ENCODE measurements at places on chromosomes 3 and 15.

DNA sequence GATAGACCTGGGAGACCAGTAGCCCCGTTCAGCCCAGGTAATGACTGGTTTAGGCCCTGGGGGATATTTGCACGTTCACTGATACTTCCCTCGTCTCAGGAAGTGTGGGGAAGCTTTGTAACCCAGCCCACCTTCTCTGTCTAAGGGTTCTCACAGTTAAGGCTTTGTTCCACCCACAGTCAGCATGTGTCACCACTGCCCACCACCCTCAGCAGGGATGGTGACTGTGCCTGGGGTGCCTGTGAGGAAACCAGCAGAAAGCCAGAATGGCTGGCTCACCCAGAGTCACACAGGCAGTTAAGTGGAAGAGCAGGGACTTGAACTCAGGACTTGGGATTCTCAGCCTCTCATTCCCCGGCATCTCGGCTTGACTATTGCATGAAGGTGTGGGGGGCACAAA is 5.2 kb downstream of the KBTBD13 start:
- no peak for DNase-seq

- no peak for DNase-seq
Observed at GRCh38 chr3:53129344-53129743, 891 bp downstream of the RFT1 start.

GRCh38 chr3:42165211-42165610 is 74.1 kb downstream of the TRAK1 start:
- no peak for DNase-seq

GRCh38 chr3:126389794-126390146 is 4.9 kb upstream of the CFAP100 start:
- DNase-seq: no peak

GRCh38 chr3:126659915-126660886 is 5.3 kb upstream of the TXNRD3 start:
- no peak for DNase-seq

DNA sequence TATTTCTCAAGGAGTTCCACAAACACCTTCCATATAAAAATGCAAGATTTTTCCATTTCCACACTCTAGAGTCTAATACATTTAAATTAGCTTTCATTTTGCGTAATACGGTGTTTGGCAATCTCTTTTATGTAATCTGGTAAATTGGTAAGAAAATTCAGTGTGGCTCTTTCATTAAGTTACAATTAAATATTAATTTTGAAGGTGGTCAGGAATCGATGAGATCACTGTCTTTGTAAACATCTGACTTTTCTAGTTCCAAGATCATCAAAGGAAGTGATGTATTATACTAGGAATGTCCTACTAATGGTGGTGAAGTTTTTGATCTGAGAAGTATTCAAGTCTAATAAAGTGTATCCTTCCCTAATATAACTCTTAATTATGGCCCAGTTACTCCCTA is 1.1 kb upstream of the UTS2B start:
- no peak for DNase-seq

- no peak for DNase-seq
Observed at GRCh38 chr3:23402728-23403492, 199.8 kb downstream of the UBE2E2 start.

DNA sequence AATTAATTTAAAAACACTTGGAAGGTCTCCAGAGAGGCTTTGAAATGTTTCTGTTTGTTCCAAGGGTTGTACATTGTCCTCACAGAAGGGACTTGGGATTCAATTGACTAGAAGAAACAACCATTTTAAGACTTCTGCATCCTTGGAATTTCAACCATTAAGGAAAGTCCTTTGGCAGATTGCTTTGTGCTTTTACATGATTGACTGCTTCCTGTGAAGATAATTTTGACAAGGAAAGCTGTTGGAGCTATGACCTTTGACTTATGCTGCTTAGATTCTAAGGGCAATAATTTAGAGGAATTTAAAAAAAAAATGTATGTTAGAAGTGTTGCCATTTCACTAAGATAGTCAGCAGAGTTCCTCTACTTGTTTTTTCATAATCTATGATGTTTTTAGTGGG is 483.9 kb upstream of the TBL1XR1 start:
- no peak for DNase-seq

GRCh38 chr15:77568973-77569728 is 63.6 kb downstream of the LINGO1 start:
- DNase-seq: no peak

DNA sequence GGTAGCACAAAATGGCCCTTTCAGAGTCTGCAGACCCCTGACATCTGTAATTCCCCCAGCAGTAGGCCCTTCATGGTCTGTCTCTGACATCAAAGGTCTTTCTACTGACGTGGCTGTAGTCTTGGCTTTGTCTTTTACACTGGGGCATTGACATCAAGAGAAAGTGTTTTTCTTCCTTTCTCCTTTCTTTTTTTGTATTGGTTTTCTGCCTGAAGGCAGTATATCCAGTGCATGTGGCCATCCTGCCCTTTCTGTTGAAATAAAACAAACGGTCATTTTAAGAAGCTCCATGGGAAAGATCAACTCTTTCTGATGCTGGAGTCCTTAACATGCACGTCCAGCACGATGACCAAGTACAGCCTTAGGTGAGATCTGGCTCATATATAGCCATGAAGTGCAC is 106.8 kb upstream of the SAMMSON start:
- no peak for DNase-seq

DNA sequence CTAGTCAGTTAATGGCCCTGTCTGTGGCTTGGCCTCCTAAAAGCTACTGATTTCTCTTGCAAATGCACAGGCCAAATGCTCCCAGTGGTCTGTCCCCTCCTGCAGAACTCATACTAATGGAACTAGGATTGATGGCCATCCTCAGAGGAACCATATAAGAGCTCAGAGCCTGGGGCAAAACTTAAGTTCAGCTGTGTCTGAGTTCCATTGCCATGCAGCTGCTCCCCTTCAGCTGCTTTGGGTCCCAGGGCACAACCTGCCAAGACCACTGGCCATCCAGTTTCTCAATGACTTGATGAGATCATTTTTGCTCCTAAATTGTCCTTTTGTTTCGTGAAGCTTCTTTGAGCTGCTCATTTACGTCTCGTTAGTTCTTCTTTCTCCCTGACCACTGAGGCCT is 529.5 kb upstream of the TBL1XR1 start:
- no peak for DNase-seq

GRCh38 chr3:120144267-120144666 is 50.0 kb upstream of the GSK3B start:
- no peak for DNase-seq

DNA sequence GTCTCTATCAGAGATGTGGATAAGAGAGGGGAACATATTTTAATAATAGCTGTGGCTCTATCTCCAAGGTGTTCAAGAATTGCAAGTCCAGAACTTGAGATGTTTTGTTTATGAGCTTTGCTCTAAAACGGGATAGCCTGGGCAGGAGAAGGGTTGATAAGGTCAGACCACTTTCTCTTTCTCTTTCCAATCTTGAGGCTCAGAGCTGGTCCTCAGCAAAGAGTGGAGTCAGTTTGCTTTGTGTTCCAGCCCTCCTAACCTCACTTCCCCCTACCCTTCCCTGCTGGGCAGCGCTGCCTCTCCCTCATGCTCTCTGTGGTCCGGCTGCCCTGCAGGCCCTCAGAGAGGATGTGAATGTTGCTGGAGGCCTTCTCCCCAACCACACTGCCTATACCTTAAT is 13.8 kb downstream of the KLHL6 start:
- DNase-seq: no peak

GRCh38 chr15:32881528-32881927 is 163.7 kb downstream of the GREM1 start:
- DNase-seq: no peak

GRCh38 chr3:133464573-133464972 is 64.7 kb downstream of the BFSP2 start:
- DNase-seq: no peak

DNA sequence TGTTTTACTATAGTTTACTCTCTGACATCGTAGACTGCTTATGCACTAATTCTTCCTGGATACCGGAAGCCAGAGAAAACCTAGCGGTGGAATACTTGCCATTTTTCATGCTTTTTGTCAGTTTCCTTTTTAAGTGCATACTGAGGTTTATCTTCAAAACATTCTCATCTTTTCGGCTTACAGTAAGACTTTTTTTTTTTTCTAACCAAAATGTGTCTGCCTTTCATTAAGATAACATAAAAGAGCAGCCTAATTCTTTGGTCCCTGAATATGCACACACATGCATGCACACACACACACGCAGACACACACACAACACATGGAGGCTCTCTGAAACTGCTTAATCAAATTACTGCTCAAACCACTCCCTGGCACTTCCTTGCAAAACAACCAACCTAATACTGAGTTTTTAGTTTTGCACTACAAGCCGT is 1.3 kb downstream of the ZNF445 start:
- no peak for DNase-seq

DNA sequence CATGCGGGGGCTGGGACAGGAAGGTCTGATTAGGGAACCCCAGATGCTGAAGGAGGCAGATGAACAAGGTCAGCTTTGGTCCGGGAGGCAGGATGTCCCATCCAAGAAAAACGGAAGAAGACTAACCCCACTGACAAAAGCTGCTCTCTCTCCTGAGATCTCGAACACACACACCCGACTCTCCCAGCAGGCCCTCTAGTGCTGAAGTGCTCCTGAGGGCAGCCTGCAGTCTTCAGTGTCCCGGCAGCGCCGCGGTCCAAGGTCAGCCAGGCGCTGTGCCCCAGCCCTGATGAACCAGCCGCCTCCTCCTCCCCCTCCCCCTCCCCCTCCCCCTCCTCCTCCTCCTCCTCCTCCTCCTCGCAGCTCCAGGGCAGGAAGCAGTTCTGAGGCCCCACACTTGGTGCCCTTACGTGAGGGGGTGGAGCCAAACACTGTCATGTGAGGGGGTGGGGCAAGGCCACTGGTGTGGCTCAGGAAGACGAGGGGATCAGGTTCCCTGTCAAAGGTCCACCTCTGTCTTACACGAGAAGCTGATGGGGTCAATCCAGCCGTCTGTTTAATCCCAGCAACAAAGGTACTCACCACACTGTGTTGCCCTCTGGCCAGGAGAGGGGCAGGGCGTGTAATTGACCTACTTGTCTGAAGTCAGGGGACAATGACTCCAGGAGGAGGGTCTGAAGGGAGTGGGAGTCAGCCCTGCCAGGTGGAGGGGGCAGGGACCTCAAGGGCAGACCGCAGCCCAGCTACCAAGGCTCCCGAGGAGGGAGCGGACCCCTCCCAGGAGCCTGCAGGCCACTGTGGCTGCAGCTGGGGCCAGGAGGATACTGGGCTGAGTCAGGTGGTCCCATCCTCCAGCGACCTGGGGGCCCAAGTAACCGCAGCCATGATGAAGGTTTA is 34.3 kb downstream of the PRR23E start:
- no peak for DNase-seq

DNA sequence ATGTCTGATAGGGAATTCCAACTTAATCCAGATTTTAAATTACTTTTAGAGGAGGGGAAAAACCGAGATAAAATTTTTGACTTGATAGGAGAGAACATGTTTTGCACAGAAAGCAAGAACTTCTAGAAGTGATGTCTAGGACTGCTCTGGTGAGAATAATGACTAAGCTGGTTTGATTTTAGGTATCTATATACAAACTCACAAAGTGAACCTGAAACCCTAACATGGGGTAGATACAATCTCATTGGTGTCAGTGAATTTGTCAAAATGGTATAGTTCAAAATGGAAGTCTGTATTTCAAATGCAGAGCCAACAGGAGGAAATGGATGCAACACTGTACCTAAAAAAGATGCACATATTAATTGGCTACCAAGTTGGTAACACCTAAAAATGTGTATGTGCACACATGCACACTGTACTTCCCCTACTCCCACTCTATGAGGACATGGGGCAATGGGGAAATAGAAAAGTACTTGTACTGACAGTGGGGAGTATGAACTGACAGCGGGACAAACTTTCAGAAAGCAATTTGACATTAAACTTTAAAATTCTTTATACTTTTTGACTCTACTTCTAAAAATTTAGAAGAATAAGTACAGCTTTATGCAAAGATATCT is 53.0 kb downstream of the NR1I2 start:
- DNase-seq: no peak

- DNase-seq: no peak
Observed at GRCh38 chr15:57570994-57571393, 20.7 kb upstream of the MYZAP start.

GRCh38 chr3:38500688-38501417 is 4.7 kb downstream of the EXOG start:
- no peak for DNase-seq

DNA sequence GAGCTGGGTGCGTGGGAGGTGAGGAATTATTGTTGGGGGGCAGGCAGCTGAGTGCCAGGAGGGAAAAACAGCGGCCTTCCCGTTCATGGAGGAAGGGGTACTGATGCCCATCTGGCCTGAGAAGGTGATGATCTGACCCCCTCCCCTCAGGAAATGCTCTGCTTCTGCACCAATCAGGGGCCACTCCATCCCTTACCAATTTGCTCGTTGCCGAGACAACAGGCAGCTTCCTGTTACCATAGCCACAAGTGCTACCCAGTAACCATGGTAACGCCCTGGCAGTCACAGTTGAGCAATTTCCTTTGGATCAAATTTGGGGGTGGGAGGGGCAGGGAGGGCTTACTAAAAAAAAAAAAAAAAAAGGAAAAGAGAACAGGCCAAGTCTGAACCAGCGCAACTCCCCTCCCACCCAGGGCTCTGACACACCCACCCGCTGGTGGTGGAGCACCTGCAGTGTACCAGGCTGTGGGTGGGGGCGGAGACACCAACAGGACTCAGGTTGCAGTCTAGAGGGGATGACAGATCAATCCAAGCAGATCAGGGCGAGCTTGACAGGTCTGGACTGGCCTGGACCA is 13.7 kb downstream of the CELF6 start:
- DNase-seq: peak; percentile 23

DNA sequence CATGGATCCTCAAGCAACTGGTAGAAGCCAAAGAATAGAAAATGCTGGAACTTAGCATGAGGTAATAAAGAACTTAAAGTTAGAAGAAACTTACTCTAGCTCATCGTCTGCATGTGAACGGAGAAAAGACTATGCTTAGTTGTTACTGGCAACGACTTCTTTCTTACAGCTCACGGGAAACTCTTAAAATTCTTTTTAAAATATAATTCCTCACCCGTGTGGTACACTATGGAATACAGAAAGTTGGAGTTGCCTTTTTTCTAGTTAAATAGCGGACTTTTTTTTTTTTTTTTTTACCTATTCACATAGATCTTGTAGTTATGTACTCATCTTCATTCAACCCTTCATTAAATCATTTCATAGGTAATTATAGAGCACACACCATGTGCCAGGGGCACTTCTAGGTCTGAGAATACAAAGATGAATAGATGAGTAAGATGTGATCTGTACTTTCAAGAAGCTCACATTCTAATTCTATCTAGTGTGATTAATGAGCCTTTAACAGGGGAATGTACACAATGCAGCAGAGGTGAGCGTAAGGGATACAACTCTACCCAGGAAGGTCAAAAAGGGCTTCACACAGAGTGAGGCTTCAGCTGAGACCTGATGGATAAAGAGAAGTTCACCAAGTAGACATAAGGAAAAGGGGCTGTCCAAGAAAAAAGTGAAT is 18.4 kb upstream of the KCNMB2 start:
- no peak for DNase-seq

DNA sequence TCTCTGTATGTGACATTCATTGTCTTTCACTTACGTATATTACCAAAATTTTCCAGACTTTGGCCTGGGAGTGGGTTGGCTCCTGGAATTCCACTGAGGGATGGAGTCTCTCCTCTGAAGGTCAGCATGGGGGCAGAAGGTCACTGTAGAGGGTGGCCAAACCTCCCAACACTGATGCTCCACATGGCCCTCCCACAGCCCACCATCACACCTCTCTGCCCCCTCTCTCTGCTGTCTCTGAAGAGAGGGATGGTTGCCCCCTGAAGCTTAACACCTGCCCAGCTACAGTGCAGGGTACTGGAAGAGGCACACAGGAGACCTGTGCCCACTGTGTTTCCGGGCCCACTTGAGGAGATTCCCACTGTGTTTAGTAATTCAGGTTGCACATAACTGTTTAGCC is 52.2 kb downstream of the CMTM6 start:
- DNase-seq: no peak
